Testis (tissue), 5 donors: ENCODE measurements at places on chromosomes 11 and 22. TPM values are rescaled to one million over a fixed set of nuclear protein-coding genes. Genes with fewer than 3 reads are reported as not detected.

OR56A1 gene
- polyA plus RNA-seq, result not detected

CABP4 gene
- polyA plus RNA-seq, result 0.98 TPM

CRYBB2 gene
- 2.4 TPM for polyA plus RNA-seq

MRPL17 gene
- 49.5 TPM for polyA plus RNA-seq

SMC1B gene
- polyA plus RNA-seq, result 10.1 TPM

FJX1 gene
- 2.0 TPM for polyA plus RNA-seq

PGM2L1 gene
- polyA plus RNA-seq, result 2.4 TPM

NAT10 gene
- 49.9 TPM for polyA plus RNA-seq

MRGPRE gene
- polyA plus RNA-seq, result 0.30 TPM

APOA1 gene
- 617 TPM for polyA plus RNA-seq

RAB38 gene
- 5.5 TPM for polyA plus RNA-seq

FUT4 gene
- polyA plus RNA-seq, result 3.8 TPM

GSC2 gene
- polyA plus RNA-seq, result 2.3 TPM

GDPD4 gene
- 11.9 TPM for polyA plus RNA-seq

TSSC4 gene
- 133 TPM for polyA plus RNA-seq

TIGD3 gene
- polyA plus RNA-seq, result 7.1 TPM

RIMBP3C gene
- 14.4 TPM for polyA plus RNA-seq

APLNR gene
- polyA plus RNA-seq, result 7.1 TPM

OSM gene
- 0.69 TPM for polyA plus RNA-seq

GGTLC2 gene
- polyA plus RNA-seq, result 4.5 TPM

NCR3LG1 gene
- 5.0 TPM for polyA plus RNA-seq

KDM4D gene
- polyA plus RNA-seq, result 96.1 TPM

ADORA2A gene
- polyA plus RNA-seq, result 2.5 TPM

FAM180B gene
- polyA plus RNA-seq, result 1.1 TPM

CHCHD10 gene
- polyA plus RNA-seq, result 74.8 TPM

MCHR1 gene
- 0.42 TPM for polyA plus RNA-seq

TTLL12 gene
- polyA plus RNA-seq, result 62.0 TPM

SUSD2 gene
- polyA plus RNA-seq, result 5.3 TPM

OR51E2 gene
- polyA plus RNA-seq, result 0.17 TPM

MADD gene
- polyA plus RNA-seq, result 87.8 TPM

CLDN5 gene
- 10.4 TPM for polyA plus RNA-seq

MUC5AC gene
- 0.32 TPM for polyA plus RNA-seq

MIF gene
- 177 TPM for polyA plus RNA-seq

CRYBB3 gene
- polyA plus RNA-seq, result 0.67 TPM

TENM4 gene
- polyA plus RNA-seq, result 10.6 TPM

WNT7B gene
- polyA plus RNA-seq, result 0.65 TPM

TIMP3 gene
- polyA plus RNA-seq, result 214 TPM

PGA5 gene
- polyA plus RNA-seq, result 1.5 TPM

SWAP70 gene
- 10.2 TPM for polyA plus RNA-seq

FOLR1 gene
- polyA plus RNA-seq, result 3.7 TPM

INS gene
- not detected for polyA plus RNA-seq

AMOTL1 gene
- 25.4 TPM for polyA plus RNA-seq

GRIK4 gene
- polyA plus RNA-seq, result 3.0 TPM

OR52H1 gene
- polyA plus RNA-seq, result not detected

BRD1 gene
- polyA plus RNA-seq, result 114 TPM

C11orf91 gene
- 12.8 TPM for polyA plus RNA-seq

IGF2 gene
- 52.3 TPM for polyA plus RNA-seq
